ENCODE measurements at places on chromosomes 7 and 10. TPM values are rescaled to one million over a fixed set of nuclear protein-coding genes. Genes with fewer than 3 reads are reported as not detected.

DNA sequence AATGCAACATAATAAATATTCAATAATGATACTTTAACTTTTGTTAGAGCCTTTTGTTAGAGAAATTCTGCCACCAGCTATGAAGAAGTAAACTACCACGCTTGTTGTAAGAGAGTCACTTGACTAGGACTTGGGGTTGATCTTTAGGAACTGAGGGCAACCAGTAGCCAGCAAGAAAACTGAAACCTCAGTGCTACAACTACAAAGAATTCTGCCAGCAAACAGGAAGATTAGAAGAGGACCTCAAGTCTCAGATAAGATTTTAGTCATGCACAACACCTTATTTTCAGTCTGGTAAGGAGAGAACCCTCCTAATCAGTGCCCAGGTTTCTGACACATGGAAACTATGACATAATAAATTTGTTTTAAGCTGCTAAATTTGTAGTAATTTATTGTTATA, 498.3 kb upstream of the STEAP1 start:
- no peak overlapping the region for H3K4me3 ChIP-seq
- DNase-seq = no peak
- peaks cover 3% of the 10 kb centered on the region for H3K27me3 ChIP-seq
- H3K4me1 ChIP-seq = peaks cover 2% of the 10 kb centered on the region
- no peak overlapping the region for H3K27ac ChIP-seq

DNA sequence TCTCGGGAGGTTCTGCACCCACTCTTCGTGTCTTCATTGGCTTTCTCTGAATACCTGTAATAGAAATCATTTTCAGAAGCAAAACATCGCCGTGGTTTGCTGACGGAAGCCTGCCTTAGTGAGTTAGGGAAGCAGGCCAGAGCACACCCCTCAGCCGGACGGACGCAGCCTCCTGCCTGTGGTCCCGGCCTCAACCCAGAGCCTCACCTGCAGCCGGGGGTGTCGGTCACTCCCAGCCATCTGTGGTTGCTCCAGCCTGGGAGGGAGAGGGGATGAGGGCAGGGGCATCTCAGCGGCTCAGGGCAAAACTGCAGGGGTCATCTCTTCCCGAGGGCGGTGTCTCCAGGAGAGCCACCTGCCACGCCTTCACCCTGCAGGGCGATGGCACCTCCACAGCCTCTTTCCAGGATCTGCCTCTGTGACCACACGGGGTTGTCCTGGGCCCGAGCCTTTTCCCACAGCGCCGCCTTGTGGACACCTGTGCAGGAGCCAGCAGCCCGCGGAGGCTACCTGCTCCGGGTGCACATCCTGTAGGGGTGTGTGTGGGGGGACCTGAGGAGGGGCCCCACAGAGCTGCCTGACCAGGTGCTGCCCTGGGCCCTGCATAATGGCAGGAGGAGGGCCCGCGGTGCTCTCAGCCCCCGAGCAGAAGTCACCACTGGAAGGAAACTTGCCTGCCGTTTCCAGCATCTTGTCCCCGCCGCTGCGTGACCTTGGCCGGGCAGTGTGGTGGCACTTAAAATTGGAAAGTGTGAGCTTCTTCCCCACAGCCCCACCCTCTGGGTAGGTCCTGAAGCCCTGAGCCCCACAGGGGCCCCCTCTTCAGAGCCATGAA, 21.6 kb upstream of the AP5Z1 start:
- DNase-seq = peak; percentile 83
- peaks cover 14% of the 10 kb centered on the region for H3K4me1 ChIP-seq
- H3K36me3 ChIP-seq = peaks cover 14% of the 10 kb centered on the region
- H3K4me3 ChIP-seq = no peak overlapping the region
- H3K27me3 ChIP-seq = no peaks in the 10 kb centered on the region

GRCh38 chr10:97451605-97452004, 5.6 kb downstream of the ZDHHC16 start:
- H3K27me3 ChIP-seq = no peaks in the 10 kb centered on the region
- no peak overlapping the region for H3K27ac ChIP-seq
- no peak overlapping the region for H3K4me3 ChIP-seq
- no peak for DNase-seq
- H3K4me1 ChIP-seq = peaks cover 57% of the 10 kb centered on the region
- peaks cover 25% of the 10 kb centered on the region for H3K36me3 ChIP-seq

- no peak overlapping the region for H3K4me3 ChIP-seq
- no peaks in the 10 kb centered on the region for H3K4me1 ChIP-seq
- H3K27ac ChIP-seq = no peak overlapping the region
- H3K36me3 ChIP-seq = no peaks in the 10 kb centered on the region
- no peaks in the 10 kb centered on the region for H3K27me3 ChIP-seq
- DNase-seq = no peak
These were observed 20.1 kb upstream of the EIF5AL1 start for GRCh38 chr10:79492256-79492655.

- H3K36me3 ChIP-seq = no peaks in the 10 kb centered on the region
- DNase-seq = no peak
- no peak overlapping the region for H3K4me3 ChIP-seq
- peaks cover 7% of the 10 kb centered on the region for H3K27me3 ChIP-seq
These were observed 75.8 kb upstream of the CHST15 start for GRCh38 chr10:124168991-124169802.

DNA sequence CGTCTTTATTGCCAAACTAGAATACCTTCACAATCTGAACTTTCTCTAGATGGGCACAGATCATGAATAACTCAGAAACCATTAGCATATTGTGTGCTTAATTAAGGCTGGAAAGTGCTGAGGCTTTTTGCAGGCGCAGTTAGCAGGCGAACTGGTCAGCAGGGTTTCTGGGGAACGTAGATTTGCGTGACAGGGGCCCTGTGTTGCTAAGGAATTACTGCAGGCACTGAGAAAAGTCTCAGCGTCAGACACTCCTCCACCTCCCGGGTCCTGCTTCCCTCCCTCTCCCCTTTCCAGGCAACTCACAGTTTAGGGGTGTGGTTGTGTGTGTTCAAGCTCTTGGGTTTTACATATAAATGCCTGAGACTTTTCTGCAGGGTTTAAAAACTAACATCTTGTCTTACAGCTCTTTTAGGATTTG, 2.2 kb downstream of the MAP3K8 start:
- DNase-seq = no peak
- peak overlapping the region; percentile 54 for H3K27ac ChIP-seq
- peaks cover 35% of the 10 kb centered on the region for H3K36me3 ChIP-seq
- peak overlapping the region; percentile 89 for H3K4me3 ChIP-seq

- no peaks in the 10 kb centered on the region for H3K4me1 ChIP-seq
- no peak overlapping the region for H3K27ac ChIP-seq
- no peak for DNase-seq
- peaks cover 35% of the 10 kb centered on the region for H3K27me3 ChIP-seq
- H3K36me3 ChIP-seq = no peaks in the 10 kb centered on the region
- no peak overlapping the region for H3K4me3 ChIP-seq
These were observed 93.3 kb downstream of the EMX2 start for GRCh38 chr10:117635826-117636225.

- no peaks in the 10 kb centered on the region for H3K27me3 ChIP-seq
- H3K4me3 ChIP-seq = no peak overlapping the region
- no peaks in the 10 kb centered on the region for H3K36me3 ChIP-seq
These were observed 204.4 kb downstream of the TPST1 start for GRCh38 chr7:66409493-66409892.

DNA sequence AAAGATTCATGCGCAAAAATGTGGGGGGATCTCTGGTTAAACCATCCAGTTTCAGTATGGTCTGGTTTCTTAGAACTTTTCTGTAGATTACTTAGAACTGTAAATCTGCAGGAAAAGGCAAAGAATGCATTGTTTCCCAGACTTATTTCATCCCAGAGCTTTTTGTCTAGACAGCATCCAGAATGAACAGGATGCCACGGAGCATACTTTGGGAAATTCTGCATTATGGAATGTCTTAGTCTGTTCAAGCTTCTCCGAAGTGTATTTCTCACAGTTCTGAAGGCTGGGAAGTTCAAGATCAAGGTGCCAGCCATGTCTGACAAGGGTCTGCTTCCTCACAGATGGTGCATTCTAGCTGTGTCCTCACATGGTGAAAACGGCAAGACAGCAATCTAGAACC, 136.3 kb downstream of the INHBA start:
- no peak overlapping the region for H3K4me3 ChIP-seq
- H3K27me3 ChIP-seq = no peaks in the 10 kb centered on the region
- H3K27ac ChIP-seq = no peak overlapping the region
- H3K4me1 ChIP-seq = no peaks in the 10 kb centered on the region
- no peak for DNase-seq
- no peaks in the 10 kb centered on the region for H3K36me3 ChIP-seq

DNA sequence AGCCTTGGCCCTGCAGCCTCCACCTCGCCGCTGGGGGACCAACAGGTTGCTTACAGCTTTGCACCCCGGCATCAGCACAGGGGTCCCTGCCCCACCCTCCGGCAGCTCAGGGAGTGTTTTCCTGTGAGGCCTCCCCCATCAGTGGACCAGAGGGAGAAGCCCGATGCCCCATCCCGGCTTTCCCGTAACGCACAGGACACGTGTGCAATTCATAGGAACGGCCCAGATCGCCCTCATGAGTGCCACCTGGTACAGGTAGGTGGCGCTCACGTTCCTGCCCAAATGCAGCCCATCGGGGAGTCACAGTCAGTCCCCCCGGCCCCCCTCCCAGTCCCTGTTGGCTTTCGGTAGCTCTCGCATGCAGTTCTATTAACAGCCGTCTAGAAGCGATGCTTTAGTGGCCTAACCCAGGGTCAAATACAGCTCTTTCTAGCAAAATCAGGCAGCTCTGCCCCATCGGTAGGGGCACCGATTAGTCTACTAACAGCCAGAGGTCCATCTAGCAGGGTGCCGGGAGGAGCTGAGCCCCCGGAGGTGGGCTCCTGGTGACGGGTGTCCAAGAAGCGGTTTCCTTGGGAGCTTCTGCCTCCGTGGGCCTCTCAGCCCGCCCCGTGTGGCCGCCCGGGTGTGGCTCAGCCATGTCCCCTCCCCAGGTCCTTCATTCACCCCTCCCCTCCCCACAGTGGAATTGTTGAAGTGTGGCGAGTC, 48.4 kb upstream of the GTF2IRD1 start:
- H3K36me3 ChIP-seq = no peaks in the 10 kb centered on the region
- H3K27ac ChIP-seq = no peak overlapping the region
- no peak overlapping the region for H3K4me3 ChIP-seq
- peaks cover 2% of the 10 kb centered on the region for H3K4me1 ChIP-seq
- peak; percentile 12 for DNase-seq
- no peaks in the 10 kb centered on the region for H3K27me3 ChIP-seq

- H3K4me3 ChIP-seq = no peak overlapping the region
- DNase-seq = no peak
- H3K4me1 ChIP-seq = no peaks in the 10 kb centered on the region
- no peaks in the 10 kb centered on the region for H3K27me3 ChIP-seq
- no peak overlapping the region for H3K27ac ChIP-seq
These were observed 77.5 kb upstream of the GTF2I start for GRCh38 chr7:74579800-74580685.

DNA sequence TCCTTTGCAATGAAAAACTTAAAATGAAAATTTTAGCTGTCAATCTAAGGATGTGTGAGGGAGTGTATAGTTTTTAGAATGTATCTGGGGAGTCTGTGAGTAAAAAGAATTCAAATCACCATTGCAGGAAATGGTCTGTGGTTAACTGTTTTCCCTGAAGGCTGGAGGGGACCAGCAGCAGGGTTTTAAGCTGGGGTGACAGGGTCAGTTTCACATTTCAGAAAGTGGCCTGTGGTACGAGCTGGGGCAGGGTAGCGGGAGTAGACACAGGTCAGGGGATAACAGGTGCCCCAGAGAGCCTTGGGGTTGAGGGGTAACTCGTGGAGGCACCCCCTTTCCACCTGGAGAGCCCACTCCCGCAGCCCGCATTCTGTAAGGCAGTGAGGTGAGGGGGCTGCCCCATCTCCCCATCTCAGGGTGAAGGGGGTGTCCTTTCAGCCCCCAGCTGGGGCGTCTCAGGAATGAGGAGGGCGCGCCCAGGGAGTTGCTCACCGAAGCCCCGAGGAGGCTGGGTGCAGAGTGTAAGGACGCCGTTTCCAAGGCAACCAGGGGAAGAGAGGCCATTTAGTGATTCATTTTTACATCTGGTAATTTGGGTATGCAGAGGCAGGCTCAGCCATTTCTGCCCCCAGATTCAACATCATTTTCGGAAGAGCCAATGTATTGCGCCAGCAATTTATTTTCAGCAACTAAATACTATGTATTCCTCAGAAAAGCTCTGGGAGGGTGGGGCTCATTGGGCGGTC, 168.9 kb downstream of the SLIT1 start:
- peak overlapping the region; percentile 87 for H3K27ac ChIP-seq
- no peaks in the 10 kb centered on the region for H3K36me3 ChIP-seq
- H3K4me3 ChIP-seq = peak overlapping the region; percentile 48
- H3K27me3 ChIP-seq = no peaks in the 10 kb centered on the region

SLC35B4 gene
- 21.0 TPM for total RNA-seq

CRHR2 gene
- not detected for total RNA-seq

PRSS37 gene
- not detected for total RNA-seq

OPN1SW gene
- total RNA-seq = not detected

PRXL2A gene
- total RNA-seq = 23.3 TPM

R3HCC1L gene
- 17.7 TPM for total RNA-seq

MALRD1 gene
- 0.56 TPM for total RNA-seq
